ENCODE measurements at places on chromosomes 4 and X. TPM values are rescaled to one million over a fixed set of nuclear protein-coding genes. Genes with fewer than 3 reads are reported as not detected.

Gene SPATA4
- not detected for total RNA-seq

DNA sequence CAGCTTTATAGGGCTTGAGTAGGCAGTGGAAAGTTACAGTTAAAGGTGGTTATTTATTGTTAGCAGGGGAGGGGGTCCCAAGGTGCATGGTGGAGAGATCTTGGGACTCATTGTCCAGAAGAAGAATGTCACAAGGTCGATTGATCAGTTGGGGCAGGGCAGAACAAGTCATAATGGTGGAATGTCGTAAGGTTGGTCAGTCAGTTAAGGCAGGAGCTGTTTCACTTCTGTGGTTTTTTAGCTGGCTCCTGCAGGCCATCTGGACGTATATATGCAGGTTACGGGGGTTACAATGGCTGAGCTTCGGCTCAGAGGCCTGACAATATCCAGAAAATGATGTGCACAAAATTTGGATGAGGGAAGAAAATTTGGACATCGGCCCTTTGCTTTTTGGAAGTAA lies 7.1 kb downstream of the OFD1 start:
- DNase-seq, result no peak

- no peak for DNase-seq
Observed at GRCh38 chr4:117773064-117773936, 261.0 kb upstream of the NDST3 start.

DNA sequence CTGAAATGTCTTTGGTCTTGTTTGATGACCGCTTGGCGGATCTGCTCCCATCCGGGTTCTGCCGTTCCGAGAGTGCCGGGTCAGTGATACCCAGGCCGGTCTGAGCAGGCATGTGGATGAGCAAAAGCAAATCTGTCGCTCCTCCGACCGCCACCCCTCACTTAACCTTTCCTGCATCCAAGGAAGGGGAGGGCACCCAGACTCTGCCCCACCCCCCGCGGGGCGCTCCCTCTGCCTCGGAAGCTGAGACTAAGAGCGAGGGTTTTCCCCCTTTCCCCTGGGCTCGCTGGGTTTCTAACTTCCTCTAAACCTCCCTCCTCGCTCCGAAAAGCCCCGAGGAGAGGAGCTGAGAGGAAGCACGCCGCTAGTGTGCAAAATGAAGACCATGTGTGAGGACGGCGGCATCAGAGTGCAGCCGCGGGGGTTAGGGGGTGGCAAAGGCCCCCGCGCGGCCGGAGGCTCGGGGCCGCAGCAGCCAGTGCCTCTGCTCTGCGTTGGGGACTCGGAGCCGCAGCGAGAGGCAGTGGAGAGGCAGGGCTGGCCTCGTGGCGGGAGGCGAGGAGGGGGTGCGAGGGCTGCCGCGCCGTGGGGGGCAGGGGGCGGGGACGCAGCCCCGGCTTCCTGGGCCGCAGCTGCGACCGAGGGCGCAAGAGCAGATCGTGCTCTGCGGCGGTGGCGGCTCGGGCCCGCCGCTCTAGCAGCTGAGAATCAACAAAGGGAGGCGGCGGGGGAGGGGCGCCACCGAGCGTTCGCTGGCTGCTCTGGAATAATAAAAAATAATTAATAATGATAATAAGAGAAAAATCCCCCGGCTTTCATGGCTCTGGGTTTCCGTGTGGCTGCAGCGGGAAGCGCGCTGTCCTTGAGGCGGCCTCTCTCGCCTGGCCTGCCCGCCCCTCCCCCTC lies 55.8 kb upstream of the BCOR start:
- DNase-seq, result no peak

Gene HELT
- 8.7 TPM for total RNA-seq

- no peak for DNase-seq
Observed at GRCh38 chr4:114196606-114197005, 217.2 kb upstream of the ARSJ start.

GRCh38 chr4:188691811-188692210 lies 552.6 kb downstream of the TRIML1 start:
- DNase-seq, result no peak

DNA sequence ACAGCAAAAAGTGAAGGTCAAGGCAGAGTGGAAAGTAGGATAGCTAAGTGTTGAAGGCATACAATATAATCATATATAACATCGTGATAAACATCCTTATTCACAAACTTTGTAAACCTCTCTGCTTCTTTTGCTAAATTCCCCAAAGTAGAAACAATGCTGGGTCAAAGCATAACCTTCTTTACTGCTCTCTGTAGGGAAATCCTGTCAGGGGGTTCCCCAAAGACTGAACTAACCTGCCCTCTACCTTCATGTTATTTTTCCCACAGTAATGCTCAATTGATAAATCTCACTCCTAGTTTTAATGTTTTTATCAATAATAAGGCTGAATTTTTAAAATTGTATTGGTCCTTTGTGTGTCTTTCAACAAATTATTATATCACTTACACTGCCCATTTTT lies 55.7 kb downstream of the DCHS2 start:
- DNase-seq, result no peak

- DNase-seq, result no peak
Observed at GRCh38 chrX:40022421-40022820, 75.3 kb downstream of the BCOR start.

Gene ZFYVE28
- total RNA-seq, result 5.0 TPM
